Testis (tissue), 5 donors: ENCODE measurements at places on chromosomes 16 and 17. TPM values are rescaled to one million over a fixed set of nuclear protein-coding genes. Genes with fewer than 3 reads are reported as not detected.

The SULT1A2 gene
- polyA plus RNA-seq, result 0.96 TPM

The MT1M gene
- polyA plus RNA-seq, result 2.6 TPM

The LRRC36 gene
- 94.5 TPM for polyA plus RNA-seq

- no peak for DNase-seq
- H3K36me3 ChIP-seq, result no peaks in the 10 kb centered on the region
- no peak overlapping the region for H3K27ac ChIP-seq
- H3K27me3 ChIP-seq, result no peaks in the 10 kb centered on the region
- H3K4me3 ChIP-seq, result no peak overlapping the region
- H3K4me1 ChIP-seq, result no peaks in the 10 kb centered on the region
These were observed 19.5 kb downstream of the SOX8 start for GRCh38 chr16:1001096-1001495.

The CLEC18B gene
- 13.7 TPM for polyA plus RNA-seq

- H3K27me3 ChIP-seq, result no peaks in the 10 kb centered on the region
- DNase-seq, result no peak
- peak overlapping the region; percentile 94 for H3K4me3 ChIP-seq
- peak overlapping the region; percentile 1 for H3K27ac ChIP-seq
- no peaks in the 10 kb centered on the region for H3K36me3 ChIP-seq
- H3K4me1 ChIP-seq, result peaks cover 15% of the 10 kb centered on the region
These were observed 481 bp upstream of the BRD7 start for GRCh38 chr16:50369133-50369804.

DNA sequence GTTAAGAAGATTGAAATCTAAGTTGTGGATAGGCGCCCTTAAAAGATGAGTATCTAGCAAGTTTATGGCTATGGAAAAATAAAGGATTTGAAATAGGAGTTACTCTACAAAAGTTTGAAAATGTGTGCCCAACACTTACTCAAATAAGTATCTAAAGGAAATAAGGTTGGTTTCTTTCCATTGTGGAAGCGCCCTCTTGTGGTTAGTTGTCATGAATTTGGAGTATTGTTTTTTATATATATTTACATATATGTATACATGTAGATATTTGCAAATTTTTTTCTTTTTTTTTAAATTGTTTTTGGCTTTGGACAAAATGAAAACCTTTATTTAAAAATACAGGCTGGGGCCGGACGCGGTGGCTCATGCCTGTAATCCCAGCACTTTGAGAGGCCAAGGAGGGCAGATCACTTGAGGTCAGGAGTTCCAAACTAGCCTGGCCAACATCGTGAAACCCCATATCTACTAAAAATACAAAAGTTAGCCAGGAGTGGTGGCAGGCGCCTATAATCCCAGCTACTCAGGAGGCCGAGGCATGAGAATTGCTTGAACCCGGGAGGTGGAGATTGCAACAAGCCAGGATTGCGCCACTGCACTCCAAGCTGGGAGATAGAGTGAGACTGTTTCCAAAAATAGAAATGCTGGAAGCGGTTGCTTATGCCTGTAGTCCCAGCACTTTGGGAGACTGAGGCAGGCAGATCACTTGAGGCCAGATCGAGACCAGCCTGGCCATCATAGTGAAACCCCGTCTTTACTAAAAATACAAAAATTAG lies 24.0 kb upstream of the VPS4A start:
- no peak overlapping the region for H3K27ac ChIP-seq
- H3K4me3 ChIP-seq, result no peak overlapping the region
- DNase-seq, result peak; percentile 55
